NCI-H774 (cell line): ENCODE measurements at places on chromosomes 1 and 21.

GRCh38 chr1:205590777-205591513 is 40.9 kb downstream of the ELK4 start:
- DNase-seq, result no peak

GRCh38 chr1:3978990-3979325 is 78.9 kb upstream of the C1orf174 start:
- DNase-seq, result no peak

DNA sequence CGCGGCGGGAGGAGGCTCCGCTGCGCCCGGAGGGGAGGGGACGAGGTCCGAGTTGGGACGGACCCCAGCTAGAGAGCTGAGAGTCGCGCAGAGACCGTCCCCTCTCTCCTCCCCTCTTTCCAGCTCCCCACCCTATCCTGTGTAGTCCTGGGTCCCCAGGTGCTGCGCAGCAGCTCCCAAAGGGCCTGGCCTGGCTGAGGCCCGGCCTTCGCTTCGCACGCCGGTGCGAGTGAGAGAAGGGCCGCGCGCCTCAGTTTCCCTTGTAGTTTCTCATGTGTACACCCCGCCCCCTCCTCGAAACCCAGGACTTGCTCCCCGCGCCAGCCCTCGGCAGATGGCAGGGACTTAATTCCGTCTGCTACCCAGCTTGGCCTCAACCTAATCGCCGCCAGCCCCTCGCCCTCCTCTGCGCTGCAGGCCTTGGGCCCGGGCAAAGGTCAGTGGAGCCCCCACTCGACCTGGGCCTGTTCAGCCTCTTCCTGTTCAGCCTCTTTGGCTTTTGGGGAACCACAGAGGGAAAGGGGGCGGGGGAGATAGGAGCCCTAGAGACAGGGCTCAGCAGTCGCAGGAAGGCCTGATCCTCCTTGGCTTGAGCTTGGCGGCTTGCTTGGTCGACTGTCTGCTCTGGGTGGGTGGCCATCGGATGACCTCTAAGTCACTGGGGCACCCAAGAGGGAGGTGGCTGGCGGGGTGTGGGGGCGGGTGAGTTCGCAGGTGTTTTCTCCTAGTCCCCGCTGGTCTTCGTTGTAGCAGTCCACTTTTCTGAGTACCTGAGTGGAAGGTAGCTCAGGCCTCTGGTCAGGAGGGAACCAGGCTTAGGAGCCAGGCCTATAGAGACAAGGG is 1.0 kb downstream of the ZNF687 start:
- no peak for DNase-seq

DNA sequence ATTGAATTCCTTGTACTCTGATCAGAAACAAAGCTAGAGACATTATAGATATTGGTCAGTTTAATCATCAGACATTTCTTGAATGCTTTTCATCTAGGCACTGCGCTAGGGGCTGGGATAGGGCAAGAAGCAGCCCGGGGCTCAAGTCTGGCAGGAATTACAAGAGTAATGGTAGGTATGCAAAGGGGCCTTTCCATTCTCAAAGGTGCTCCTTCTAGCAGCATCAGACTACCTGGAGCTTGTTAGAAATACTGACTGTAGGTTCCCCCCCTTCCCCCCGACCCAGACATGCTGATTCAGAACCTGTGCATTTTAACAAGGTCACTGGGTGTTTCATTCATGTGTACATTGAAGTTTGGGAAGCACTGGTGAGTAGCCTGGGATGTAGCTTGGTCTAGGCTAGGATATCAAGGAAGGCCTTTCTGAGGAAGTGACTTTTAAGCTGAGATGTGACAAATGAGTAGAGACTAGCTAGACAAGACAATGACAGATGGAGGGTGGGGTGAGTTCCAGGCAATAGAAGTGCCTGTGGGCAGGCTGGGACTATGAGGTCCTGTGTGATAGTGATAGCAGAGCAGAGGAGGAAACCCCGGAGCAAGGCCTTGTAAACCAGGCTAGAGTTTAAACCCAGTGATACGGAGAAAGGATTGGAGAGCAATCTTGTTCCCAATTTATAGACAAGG is 26.3 kb downstream of the NFASC start:
- DNase-seq, result no peak

DNA sequence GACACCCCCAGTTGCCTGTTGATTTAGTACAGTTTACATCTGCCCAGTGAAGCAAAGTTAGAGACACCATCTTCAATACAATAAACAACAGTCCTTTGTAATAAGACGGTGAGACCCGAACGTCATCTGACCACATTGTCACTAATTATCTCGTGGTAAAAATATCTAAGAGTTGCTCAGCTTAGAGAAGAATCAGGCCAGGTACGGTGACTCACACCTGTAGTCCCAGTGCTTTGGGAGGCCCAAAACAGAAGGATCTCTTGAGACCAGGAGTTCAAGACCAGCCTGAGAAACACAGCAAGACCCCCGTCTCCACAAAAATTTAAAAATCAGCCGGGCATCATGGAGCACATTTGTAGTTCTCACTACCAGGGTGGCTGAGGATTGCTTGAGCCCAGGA is 53.5 kb downstream of the CD34 start:
- DNase-seq, result no peak
